GM10248 (cell line): ENCODE measurements at places on chromosomes 2 and 18.

DNA sequence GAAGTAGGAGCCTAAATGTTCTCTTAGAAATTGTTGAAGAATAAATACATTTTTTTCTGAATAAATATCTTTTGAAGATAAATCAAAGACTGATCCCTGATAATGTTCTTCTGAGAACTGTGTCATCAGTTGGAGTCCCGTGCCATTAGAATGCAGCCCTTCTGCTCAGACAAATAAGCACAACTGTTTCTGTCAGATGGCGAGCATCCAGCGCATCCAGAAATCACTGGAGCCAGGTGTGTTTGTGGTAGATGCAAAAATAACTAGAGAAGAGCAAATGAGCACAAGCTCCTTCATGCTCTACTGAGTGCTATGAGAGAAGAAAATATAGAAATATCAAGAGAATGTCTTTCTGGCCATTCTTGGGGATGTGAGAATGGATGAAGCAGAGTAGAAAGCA is 573.7 kb downstream of the THSD7B start:
- DNase-seq, result no peak

- DNase-seq, result no peak
Observed at GRCh38 chr2:127943186-127943585, 57.4 kb upstream of the AMMECR1L start.

DNA sequence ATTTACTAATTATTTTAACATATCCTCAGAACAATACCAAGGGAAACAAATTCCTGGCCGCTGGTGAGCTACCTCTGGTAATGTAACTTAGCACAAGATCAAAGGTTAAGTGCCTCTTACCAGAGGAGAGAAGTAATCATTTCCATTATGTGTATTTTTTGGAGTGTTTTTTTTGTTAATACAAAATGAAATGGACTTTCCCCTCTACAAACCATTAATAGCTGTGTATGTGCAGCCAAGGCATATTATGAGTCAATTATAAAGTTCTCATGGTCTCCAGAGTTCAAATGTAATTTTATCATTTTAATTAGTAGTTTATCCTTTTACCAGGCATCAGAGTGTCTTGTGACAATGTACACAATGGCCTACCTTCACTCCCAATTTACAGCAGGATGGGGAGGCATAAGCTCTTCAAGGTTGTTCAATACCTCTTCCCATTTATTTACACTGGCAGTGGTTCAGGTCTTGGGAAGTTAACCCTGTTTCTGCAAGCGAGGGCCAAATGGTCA is 242.2 kb downstream of the TGIF1 start:
- DNase-seq, result no peak

GRCh38 chr2:210442457-210442856 is 34.1 kb downstream of the LANCL1 start:
- no peak for DNase-seq

DNA sequence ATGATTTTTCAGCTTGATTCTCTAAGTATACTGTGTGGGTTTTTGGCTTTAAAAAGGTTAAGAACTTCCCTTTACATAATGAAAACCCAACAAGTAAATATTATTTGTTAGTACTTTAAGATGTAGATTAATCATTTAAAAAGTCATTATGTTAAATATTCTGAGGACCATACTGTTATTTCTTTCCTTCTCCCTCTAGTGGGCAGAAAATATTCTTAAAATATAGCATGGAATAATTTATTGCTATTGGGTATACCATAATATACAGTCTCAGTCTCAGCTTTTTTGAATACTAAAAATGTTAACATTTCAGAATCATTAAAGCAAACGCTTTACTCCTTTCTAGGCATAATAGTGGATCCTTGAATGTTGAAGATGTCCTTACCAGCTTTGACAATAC is 28.1 kb downstream of the CAMKMT start:
- no peak for DNase-seq

GRCh38 chr2:118672571-118673158 is 174.8 kb downstream of the EN1 start:
- no peak for DNase-seq

DNA sequence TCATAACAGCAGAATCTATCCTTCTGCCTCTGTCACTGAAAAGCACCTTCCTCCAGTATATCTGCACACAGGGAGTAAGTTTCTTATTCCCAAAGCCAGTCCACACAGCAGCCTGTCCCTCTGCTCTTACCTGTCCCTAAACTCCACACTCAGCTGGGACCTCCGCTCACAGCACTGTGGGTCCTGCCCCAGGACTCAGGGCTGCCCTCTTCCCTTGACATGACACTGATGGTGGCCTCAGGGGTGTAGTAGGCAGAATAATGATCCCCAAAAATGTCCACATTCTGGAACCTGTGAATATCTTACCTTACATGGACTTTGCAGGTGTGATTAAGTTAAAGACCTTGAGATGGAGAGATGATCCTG is 39.7 kb upstream of the EML4 start:
- no peak for DNase-seq

GRCh38 chr2:58052978-58053377 is 6.4 kb downstream of the VRK2 start:
- DNase-seq, result no peak

- DNase-seq, result no peak
Observed at GRCh38 chr2:220445429-220446105, 818.1 kb downstream of the SLC4A3 start.

GRCh38 chr18:47750889-47751423 is 179.5 kb downstream of the SMAD2 start:
- DNase-seq, result no peak

DNA sequence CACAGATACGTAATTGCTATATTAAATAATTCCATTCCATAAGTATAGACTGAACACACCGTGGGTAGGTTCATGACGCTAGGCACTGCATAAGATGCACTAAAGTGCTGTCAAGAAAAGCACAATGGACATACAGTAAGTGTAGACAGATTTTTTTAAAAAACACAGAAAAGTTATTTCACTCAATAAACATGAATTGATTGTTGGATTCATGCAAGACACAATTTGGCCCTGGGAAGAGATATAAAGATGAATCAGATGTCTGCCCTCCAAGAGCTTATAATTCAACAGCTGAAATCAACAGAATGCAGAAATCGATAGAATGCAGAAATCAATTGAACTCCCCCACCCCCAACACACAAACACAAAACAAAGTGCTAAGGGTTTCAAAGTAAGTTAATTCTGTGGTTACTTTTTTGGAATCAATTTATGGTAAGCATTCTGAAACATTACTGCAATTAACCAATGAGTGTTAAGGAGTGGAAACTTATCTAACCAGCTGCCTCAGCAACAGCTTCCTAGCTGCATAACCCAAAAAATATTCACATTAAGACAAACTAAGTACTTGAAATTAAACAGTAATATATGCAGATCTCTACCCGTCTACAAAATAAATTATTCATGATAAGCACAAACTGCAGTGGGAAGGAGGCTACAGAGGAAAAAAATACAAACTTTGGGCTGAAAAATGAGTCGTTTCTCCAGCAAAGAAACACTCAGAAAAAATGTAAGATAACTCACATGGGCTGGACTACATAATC is 1.6 kb downstream of the NBAS start:
- DNase-seq, result no peak

- DNase-seq, result no peak
Observed at GRCh38 chr2:38109732-38110181, 33.8 kb upstream of the CYP1B1 start.

DNA sequence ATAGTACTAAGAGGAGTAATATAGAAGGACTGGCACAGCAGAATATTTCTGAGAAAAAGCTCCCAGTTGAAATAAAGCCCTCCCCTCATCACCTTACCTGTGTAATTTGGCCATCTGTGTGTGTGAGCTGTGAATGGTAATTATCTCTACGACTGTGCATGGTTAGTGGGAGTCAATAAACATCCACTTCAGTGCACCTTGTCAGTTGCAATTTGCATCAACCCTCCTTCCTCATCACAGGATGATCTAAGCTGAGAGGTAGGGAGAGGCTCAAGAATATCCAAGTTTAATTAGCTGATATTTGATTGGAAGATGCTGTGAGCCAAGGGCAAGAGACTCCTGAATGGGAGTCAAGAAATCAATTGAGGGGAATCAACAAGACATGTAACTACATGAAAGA is 694.9 kb upstream of the KLHL29 start:
- DNase-seq, result no peak

DNA sequence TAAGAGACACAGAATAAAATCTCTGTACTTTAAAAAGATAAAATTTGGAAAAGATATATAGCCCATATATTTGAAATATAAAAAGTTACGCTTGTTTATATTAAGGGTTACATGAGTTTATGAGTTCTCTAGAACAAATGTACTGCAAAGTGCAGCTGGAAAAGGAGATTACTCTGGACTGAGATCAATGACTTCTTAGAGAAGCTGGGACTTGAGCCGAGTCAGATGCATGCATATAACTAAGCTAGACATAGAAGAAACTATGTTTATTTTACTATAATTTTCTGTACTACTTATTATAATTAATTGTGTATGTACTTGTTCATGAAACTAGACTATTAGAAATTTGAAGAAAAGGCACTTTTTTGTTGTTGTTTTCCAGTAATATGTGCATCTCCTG is 170.3 kb upstream of the NXPH2 start:
- no peak for DNase-seq

DNA sequence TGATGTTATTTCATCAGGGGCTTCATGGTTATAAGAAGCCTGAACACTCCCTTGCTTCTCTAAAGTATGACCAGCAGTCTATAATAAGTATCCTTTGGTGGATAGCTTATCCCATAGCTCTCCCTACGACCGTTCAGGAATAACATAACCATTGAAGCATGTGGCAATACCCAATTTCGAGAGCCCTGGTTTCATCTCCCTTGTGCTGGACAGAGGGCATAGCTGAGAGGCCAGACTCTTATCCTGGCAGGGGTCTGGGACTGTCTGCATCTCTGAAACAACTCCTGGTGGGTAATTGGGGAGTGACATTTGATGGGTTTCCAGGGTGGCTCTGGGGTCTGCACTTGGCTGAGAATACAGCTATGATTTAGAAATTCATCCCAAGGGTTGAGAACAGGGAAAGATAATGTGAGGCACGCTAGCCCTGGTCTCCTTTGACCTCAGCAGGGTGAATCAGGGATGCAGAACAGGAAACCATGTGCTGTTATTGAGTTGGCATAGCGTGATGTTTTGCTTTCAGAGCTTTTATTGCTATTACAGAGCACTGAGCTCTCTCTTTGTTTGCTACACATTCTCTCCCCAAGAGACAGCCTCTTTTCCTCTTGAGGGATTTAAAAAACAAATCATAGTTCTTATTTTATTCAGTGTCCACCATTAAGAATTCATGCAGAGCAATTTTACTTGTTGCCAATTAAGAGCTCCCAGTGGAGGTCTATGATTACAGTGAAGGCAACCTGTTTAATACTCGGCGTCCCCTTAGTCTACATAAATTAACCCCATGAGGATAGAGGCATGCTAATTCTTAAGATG is 274.5 kb downstream of the NCKAP5 start:
- no peak for DNase-seq

GRCh38 chr2:64582774-64583340 is 58.7 kb downstream of the AFTPH start:
- DNase-seq, result peak; percentile 63

GRCh38 chr18:12005538-12006487 is 24.5 kb downstream of the IMPA2 start:
- DNase-seq, result no peak

- no peak for DNase-seq
Observed at GRCh38 chr2:20617892-20618467, 32.9 kb downstream of the HS1BP3 start.

- no peak for DNase-seq
Observed at GRCh38 chr2:163719331-163719730, 16.5 kb downstream of the FIGN start.

DNA sequence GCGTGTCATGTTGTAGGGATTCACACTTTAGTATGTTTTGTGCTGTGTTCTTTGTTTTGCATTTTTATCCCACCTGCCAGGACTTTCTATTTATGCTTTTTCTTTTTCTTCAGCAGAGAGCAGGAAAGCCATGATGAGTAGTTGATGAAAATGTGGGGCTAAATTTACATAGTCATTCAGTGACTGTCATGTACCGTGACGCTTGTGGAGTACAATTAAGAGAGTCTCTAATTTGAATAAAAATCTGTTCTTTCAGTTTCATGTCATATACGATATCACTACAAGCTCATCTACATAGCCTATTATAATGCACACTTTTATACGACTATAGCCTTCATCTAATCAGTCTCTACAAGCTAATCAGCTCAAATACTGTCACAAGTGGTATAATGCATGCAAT is 112.7 kb upstream of the SPATS2L start:
- no peak for DNase-seq

DNA sequence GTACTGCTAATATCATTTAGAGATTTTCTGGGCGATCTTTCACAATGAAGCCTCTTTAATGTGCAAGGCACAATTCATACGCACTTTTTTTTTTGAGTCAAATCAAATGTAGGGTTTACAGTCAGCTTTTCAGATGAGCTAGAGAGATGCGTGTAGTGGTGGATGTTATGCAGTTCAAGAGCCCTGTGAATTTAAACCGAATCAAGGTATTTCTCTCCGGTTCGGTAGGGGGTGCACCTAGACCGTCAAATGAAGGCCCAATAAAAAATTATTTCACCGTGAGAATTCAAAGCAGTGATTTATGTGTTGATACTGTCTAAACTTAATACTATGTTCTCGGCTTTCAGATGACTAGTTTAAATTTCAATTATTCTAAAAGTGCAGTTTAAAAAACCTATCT is 1.1 kb downstream of the PTH2R start:
- DNase-seq, result peak; percentile 17

GRCh38 chr18:13265008-13265910 is 46.7 kb downstream of the LDLRAD4 start:
- DNase-seq, result no peak

GRCh38 chr2:173388795-173389194 is 34.1 kb downstream of the CDCA7 start:
- no peak for DNase-seq

- peak; percentile 82 for DNase-seq
Observed at GRCh38 chr18:80159713-80160636, 50.9 kb downstream of the ADNP2 start.

DNA sequence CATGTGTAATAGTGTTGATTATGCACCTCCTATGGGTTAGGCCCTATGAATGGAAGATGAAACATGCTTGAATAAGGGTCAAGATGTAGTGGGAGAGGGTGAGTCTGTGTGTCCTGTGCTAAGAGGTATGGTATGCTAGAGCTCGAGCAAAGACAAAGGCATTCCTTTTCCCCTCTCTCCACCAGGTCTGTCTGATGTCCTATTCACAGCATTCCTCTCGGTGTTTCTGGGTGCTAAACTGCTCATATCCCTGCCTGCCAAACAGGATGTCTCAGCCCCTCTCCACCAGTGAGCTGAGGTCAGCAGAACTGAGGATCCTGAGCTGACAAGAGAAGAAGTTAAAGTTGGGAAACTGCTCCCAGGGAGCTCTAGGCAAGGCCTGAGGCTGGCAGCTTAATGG is 344.9 kb downstream of the TSN start:
- no peak for DNase-seq

DNA sequence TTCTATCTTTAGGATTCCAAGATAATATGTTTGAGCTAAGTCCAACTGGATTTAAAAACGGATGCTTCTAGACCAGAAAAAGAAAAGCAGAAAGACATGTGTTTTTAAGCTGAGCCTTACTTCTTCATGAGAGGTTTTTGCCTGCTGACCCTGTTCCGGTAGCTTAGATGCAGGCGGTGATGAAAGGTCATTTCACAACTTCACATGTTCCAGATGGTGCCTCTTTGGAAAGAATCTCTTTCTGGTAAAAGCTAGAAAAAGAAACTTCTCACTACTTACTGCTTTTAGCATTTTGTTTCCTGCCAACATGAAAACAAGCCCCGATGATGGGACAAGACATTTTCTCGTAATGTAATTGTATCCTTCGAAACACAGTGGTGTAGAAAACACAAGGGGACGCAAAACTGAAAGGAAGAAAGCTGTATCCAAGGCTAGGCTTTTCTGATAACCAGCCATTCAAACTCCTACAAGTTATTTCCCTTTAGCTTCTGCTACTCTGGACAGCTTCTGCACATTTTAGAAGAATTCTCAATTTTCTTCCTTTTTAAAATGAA is 407.3 kb upstream of the LYPD1 start:
- no peak for DNase-seq
